Stimulated activated CD4-positive, alpha-beta T cell treated with anti-CD3 and anti-CD28 coated beads, Interleukin-1b, Interleukin-23, amount 100 ng/mL, for 1 hour (primary cell): ENCODE measurements at places on chromosomes 3 and 15.

- no peak for DNase-seq
These were observed 17.4 kb downstream of the SLC6A1 start for GRCh38 chr3:11009898-11010297.

- DNase-seq = no peak
These were observed 10.6 kb upstream of the CD96 start for GRCh38 chr3:111531446-111531845.

- no peak for DNase-seq
These were observed 306.7 kb upstream of the ROBO2 start for GRCh38 chr3:76733073-76733759.

DNA sequence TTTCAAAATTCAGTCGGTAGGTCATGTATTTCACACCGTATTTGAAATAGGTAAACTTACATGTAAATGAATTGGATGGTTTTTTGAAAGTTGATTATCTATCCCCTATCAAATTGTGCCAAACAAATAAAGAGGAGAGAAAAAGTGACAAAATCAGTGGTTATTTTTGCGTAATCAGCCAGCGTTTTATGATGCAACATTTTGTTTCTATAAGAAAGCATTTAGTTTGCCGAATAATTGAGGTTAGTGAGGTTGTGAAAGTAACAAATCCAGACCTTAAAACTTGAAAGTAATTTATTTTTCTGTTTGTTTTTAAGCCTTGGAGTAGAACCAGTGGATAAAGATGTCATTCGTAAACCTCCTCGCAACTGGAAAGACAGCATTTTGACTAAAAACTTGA is 29.3 kb downstream of the ASTE1 start:
- no peak for DNase-seq

DNA sequence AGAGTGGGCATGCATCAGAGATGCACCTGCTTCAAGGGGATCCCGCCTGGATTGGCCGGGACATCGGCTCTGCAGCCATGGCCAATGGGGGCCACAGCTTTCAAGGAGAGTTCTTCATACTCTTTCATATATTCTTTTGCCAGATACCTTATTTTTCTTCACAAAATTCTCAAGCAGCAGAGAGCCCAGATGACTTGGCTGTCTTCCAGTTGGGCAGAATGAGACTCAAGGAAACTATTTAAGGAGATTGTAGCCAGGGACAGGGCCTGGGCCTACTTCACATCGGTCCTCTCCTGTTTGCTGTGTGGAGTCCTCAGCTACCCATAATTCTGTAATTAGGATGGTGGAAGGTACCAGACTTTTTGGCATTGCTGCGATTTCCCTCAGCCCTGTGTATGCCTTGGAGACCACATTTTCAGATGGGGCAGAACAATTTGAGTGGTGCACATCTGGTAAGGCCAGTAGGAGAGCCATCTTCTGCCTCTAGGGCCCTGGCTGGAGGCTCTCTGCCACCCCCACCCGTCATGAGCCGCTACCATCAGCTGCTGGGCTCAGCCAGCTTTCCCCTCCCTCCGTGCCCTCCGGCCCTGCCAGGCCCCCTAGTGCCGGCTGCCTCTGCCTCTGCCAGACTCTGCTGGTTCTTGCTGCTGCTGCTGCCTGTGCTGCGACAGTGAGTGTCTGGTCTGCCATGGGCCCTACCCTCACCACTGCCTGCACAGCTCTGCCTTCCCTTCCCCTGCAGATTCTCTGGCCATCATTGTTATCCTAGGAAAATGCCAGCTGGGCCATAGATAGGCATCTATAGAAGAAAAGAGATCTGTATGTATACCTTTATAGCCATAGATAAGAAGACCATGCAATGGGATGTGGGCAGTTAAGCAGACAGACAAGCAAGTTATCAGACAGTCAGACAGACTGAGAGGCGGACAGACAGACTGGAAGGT is 6.7 kb downstream of the PLIN1 start:
- DNase-seq = no peak

GRCh38 chr3:72123908-72124441 is 339.0 kb upstream of the PROK2 start:
- DNase-seq = no peak

- no peak for DNase-seq
These were observed 257.2 kb upstream of the NSMCE3 start for GRCh38 chr15:29526802-29527201.

DNA sequence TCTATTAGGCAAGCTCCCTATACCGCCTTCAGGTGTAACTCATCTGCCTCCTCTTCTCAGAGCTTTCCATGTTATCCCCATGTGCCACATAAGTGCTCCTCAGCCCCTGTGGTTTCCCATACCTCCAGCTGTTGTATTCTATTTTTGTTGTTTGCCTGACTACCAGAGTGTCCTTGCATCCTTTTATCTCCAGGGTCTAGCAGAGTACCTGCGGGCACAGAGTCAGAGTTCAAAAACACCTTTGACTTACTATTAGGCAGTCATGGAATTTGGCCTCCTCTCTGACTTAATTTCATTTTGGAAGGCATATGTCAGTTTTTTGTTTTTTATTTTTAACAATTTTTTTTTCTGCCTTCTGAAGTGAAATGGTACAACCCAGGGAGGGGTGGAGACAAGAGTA is 7.1 kb downstream of the GPR87 start:
- no peak for DNase-seq

DNA sequence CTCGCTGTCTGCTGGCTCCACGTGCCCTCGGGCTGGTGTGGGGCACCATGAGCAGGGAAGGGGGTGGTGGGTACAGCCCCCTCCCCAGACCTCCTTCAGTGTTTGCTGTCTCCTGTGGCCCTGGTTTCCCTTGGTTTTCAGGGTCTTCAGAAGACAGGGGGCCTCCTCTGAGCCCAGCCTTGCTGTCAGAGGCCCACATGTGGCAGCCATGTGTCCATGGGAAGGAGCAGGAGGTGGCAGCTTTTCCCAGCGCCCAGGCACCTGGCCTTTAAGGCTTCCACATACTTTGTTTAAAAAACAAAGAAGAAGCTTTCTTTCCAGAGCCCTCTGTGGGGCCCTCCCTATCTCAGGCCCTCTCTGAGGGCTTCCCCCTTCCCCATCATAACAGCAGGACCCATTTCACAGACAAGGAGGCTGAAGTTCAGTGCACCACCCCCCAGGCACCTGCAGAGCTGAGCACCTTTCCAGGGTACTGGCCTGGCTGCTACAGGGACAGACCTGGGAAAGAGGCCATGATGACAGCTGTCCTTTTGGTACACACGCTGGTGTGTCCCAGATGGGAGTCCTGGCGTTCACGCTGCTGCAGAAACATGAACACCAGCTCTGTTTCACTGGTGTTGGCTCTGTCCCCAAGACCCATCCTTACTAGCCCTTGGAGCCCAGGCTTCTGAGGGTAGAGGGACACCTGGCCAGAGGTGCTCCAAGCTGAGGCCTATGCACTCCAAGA is 73.7 kb downstream of the DNAJB8 start:
- DNase-seq = no peak

DNA sequence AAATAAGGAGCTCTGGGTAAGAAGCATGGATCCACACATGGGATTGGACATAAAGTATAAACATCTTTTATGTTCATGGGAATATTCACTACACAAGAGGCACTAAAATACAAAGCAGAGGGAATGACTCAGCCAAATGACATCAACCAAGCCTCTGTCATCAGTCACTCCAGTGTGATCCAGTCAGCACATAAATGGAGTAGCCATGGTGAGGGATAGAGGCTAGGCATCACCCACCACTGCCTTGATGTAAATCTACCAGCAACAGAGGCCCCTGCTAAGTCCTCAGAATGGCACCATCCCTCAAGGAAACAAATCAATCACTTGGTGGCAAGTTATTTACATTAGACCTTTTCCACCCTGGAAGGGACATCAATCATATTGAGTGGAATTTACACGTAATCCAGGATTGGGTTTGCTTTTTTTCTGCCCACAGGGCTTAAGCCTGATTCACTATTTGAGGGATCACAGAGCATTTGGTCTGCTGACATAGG is 27.2 kb downstream of the VEPH1 start:
- DNase-seq = no peak

DNA sequence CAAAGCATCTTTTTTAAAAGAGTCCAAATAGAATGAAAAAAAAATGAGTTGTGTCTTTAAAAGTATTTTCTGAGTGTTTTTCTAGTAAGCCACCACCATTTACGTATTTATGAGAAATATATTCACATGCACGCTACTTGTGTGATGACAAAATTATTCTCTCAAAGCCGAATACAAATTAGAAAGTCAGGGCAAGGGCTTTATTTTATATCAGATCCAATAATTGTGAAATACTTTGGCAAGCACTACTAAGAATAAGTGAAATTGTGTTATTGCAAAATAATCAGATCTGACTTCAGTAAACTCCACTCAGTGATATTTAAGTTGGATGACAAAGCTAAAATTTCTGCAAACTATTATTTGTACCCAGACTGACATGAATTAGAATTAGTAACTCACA is 589.3 kb upstream of the KCNMB2 start:
- DNase-seq = no peak

GRCh38 chr3:114231616-114232015 is 5.8 kb downstream of the ZNF80 start:
- DNase-seq = no peak

DNA sequence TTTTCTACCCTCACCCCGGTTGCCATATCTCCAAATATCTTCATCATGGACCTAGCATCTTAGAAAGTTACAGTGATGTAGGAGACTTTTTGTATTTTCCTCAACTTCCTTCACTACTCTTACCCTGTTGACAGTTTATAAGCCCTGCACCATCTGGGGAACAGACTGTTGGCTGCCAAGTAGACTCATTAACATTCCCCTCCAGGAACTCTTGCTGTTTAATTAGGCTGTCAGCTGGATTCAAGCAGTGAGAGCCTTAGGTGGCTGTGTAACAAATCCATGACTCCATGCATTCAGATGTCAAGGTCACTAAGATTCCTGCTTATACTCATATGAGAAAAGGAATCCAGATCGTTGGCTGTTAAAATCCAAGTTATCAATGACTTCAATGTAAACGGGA is 198.3 kb downstream of the NAALADL2 start:
- DNase-seq = no peak

GRCh38 chr15:67307889-67308597 is 53.5 kb downstream of the IQCH start:
- no peak for DNase-seq

- no peak for DNase-seq
These were observed 274.7 kb downstream of the RPLP1 start for GRCh38 chr15:69727121-69727924.

- no peak for DNase-seq
These were observed 55.9 kb upstream of the POMGNT2 start for GRCh38 chr3:43161684-43162229.

DNA sequence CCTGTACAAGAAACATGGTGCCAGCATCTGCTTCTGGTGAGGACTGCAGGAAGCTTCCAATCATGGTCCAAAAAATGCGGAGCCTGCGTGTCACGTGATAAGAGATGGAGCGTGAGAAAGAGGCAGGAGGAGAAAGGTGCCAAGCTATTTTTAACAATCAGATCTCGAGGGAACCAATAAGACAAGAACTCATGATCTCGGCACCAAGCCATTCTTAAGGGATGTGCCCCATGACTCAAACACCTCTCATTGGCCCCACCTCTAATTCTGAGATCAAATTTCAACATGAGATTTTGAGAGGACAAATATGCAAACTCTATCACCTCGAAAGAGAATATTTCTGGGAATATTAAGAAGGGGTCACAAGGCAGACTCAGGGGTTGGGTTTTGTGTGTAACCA is 107.2 kb downstream of the PYDC2 start:
- no peak for DNase-seq

DNA sequence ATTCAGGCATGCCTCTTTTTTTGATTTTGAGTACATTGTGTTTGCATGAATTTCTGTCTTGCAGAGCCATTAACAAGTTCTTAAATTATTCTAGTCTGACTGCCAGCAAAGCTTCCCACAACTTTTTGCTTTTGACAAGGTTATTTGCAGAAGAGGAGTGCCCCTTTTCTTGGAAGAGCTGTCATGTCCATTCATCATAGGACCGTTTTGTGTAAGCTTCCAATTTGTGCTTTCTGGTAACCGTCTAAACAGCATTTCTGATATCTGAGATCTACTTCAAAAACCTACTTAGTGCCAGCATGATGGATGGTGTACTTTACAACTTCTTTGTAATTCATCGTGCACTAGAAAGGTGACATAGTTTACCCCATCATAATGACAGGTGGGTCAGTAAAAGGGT is 379.7 kb downstream of the NAALADL2 start:
- DNase-seq = no peak

DNA sequence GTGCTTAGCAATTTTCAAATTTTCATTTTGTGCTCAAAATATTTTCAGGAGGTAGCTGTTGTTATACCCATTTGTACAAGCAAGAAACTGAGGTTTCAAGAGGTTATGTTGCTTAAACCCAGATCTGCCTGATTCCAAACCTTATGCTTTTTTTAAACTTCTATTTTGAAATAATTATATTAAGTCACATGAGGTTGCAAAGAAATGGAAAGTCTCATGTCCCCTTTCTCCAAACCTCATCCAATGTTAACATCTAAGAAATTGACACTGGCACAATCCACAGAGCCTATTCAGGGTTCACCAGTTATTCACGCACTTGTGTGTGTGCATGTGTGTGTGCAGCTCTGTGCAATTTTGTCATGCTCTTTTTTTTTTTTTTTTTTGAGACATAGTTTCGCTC is 35.1 kb downstream of the B3GNT5 start:
- DNase-seq = no peak

DNA sequence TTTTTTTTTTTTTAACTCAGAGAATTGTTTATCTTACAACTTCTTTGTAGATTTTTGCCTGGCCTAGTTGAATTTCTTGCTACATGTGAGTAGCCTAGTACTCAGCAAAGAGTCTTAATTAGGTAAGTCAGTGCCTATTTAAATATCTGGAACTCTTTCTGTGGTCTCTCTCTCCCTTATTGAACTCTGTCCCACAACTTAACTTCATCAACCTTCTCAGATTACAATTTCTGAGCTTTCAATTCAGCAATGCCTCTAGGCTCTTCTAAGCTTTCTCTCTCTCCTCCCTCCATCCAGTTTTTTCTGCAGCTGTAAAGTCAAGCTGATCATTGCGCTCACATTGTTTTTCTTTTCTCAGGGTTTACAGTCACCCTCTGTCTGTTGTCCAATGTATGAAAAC is 517.6 kb upstream of the ROBO1 start:
- no peak for DNase-seq

DNA sequence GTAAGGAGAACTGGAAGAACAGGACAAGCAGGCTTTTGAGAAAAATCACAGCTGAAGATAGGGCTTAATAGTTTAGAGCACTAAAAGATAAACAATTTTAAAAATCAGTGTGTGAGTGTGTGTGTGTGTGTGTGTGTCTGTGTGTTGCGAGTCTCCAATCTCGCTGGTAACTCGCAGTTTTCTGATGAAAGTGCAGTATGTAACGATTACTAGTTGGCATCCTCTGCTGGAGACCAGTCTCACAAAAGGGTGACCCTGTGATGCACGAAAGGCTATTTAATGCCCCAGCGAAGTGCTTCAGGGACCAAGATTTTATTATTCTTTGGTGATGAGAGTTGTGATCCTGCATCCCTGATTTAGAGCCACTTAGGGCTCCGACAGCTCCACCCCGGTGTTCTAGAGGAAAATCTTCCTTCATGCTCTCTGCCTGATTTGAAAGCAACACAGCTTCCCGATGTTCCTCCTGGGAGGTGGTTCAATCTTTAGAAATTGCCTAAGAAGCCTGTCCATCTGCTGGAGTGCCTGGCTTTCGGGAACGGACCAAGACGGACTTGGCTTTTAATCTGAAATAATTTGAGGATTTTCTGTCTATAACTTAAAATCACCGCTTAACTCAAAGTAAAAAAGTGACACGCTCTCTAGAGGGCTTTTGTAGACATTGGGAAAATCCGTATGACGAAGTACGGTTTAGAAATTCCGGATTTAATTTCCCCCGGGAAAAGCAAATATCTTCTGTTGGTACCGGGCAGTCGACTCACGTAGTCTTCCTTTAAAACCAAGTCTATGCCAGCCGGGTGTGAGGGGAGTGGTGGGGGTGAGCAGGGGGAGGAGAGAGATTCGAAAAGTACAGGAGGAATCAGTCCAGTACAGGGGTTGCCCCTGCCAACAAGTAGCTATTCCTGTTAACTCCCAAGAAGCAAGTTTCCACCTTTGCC is 1.1 kb upstream of the ALCAM start:
- no peak for DNase-seq
